Mesothelial cell of epicardium (in vitro differentiated cells): ENCODE measurements at places on chromosomes 1 and 21.

DNA sequence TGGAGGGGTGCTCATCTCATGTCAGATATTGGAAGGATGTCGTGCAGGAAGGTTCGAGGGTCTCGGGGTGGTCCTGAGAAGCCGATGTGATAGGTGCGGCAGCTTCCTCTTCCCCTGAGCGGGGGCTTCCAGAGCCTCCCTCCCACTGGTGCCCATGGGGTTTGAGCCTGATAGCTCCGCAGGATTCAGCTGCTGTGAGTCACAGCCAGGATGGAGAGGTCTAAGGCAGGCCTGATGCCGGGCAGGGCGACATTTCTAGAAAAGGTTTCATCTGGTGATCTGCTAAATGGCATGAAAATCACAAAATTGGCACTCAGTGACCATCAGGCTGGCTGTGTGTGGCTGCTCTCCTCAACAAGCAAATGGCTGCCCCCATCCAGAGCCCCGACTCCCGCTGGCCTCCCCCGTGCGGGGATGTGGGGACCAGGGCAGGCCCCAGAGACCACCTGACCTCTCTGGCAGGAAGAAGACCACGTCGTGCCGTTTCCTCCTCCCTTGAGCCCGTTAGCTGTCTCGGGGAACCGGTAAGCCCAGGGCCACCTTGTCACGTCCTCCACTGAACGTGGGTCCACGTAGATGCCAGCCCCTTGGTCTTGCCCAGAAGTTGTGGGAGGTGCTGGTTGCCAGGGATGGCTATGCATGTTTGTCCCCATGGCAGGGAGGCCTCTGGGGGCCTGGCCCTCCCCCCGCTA lies 66.1 kb downstream of the SKI start:
- peaks cover 25% of the 10 kb centered on the region for H3K4me1 ChIP-seq
- DNase-seq, result no peak
- no peak overlapping the region for H3K4me3 ChIP-seq
- no peaks in the 10 kb centered on the region for H3K27me3 ChIP-seq
- H3K36me3 ChIP-seq, result peaks cover 4% of the 10 kb centered on the region
- peak overlapping the region; percentile 57 for H3K27ac ChIP-seq

GRCh38 chr1:161088587-161089110 lies 709 bp downstream of the NECTIN4 start:
- H3K27me3 ChIP-seq, result no peaks in the 10 kb centered on the region

- peaks cover 4% of the 10 kb centered on the region for H3K4me1 ChIP-seq
- H3K36me3 ChIP-seq, result no peaks in the 10 kb centered on the region
- H3K27ac ChIP-seq, result no peak overlapping the region
- no peak overlapping the region for H3K4me3 ChIP-seq
- peaks cover 47% of the 10 kb centered on the region for H3K27me3 ChIP-seq
Measured at GRCh38 chr1:3919706-3920105, 19.6 kb upstream of the C1orf174 start.

DNA sequence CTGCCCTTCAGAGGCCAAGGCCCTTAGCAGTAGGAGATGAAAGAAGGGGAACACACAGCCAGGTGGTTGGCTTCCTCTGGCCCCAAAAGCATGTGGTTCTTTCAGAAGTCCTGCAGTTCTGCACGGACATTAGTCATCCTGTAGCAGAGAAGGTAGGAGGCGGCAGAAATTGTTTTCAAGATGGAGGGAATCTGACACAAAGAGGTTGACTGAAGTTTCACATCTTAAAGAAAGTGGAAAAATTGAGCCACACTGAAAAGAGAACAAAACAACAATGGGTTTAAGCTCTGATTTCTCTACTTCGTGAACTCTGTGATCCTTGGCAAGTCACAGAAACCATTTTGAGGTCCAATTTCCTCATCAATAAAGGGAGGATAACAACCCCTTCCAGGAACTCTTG lies 125.3 kb upstream of the DNAH14 start:
- H3K27ac ChIP-seq, result no peak overlapping the region
- no peaks in the 10 kb centered on the region for H3K36me3 ChIP-seq
- peaks cover 11% of the 10 kb centered on the region for H3K27me3 ChIP-seq
- H3K4me1 ChIP-seq, result no peaks in the 10 kb centered on the region
- no peak for DNase-seq

DNA sequence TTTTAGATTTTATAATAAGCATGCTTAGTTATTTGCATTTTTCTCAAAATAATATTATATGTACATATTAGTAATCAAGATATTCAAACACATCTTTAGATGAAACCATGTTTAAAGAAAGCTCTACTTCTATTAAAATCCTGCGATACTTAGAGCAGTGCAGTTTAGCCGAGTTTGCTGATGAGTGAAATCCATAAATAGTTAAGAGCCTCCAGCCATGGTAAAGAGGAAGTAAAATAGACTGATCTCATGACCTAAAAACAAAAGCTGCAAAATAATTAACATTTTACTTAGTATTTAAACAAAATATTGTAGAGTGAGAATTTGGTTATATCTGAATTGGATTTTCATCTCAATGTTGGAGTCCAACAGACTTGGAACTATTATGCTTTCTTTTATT lies 147.4 kb upstream of the NRIP1 start:
- no peak overlapping the region for H3K4me3 ChIP-seq
- no peak overlapping the region for H3K27ac ChIP-seq
- H3K27me3 ChIP-seq, result no peaks in the 10 kb centered on the region
- peaks cover 22% of the 10 kb centered on the region for H3K4me1 ChIP-seq
- DNase-seq, result no peak
- no peaks in the 10 kb centered on the region for H3K36me3 ChIP-seq

- H3K27me3 ChIP-seq, result no peaks in the 10 kb centered on the region
- no peak for DNase-seq
- H3K4me3 ChIP-seq, result no peak overlapping the region
- H3K36me3 ChIP-seq, result peaks cover 37% of the 10 kb centered on the region
Measured at GRCh38 chr1:150796374-150796773, 11.7 kb downstream of the CTSK start.

GRCh38 chr21:27885296-27885711 lies 918.4 kb upstream of the ADAMTS5 start:
- H3K27me3 ChIP-seq, result no peaks in the 10 kb centered on the region
- H3K36me3 ChIP-seq, result peaks cover 3% of the 10 kb centered on the region
- no peak overlapping the region for H3K27ac ChIP-seq

DNA sequence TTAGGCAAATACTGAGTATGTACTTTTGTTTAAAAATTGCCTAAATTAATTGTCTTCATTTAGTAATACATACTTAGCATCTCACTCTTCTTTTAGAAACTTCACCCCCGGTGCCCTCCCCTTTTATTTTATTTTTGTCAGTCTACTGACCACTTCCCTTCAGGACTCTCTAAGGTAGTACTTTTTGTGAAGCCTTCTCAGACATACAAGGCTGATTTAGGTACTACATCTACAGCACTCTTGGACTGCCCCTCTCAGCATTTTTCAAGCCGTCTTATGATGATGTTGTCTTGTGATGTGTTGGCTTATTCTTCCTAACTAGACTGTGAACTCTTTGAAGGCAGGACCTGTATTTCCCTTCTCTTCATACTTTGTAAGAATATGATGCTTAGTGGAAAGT lies 24.7 kb downstream of the RPS6KC1 start:
- no peaks in the 10 kb centered on the region for H3K27me3 ChIP-seq
- no peak for DNase-seq
- no peak overlapping the region for H3K4me3 ChIP-seq
- H3K36me3 ChIP-seq, result peaks cover 16% of the 10 kb centered on the region

DNA sequence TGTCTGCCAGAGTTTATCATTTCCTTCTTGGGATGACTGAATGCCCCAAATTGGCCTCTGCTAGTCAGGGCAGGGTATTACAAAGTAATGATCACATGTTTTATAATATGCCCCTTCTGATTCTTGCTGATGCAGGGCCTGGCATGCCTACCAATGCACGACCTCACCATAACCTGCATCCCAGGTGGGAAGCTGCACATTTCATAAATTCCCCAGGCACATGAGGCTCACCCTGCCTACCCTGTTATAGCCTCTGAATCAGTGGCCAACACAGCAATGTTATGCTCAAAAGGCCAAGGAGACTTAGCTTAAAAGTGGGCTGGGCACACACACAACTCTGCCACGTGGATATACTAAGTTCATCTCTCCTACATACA lies 28.0 kb upstream of the XPR1 start:
- DNase-seq, result no peak
- H3K4me3 ChIP-seq, result no peak overlapping the region
- H3K36me3 ChIP-seq, result no peaks in the 10 kb centered on the region
- no peak overlapping the region for H3K27ac ChIP-seq
- peaks cover 12% of the 10 kb centered on the region for H3K27me3 ChIP-seq

- no peak for DNase-seq
- H3K36me3 ChIP-seq, result peaks cover 7% of the 10 kb centered on the region
- no peak overlapping the region for H3K4me3 ChIP-seq
- H3K27me3 ChIP-seq, result peaks cover 18% of the 10 kb centered on the region
Measured at GRCh38 chr1:245128381-245129101, 26.2 kb upstream of the KIF26B start.

- H3K36me3 ChIP-seq, result peaks cover 12% of the 10 kb centered on the region
- H3K27ac ChIP-seq, result no peak overlapping the region
- no peaks in the 10 kb centered on the region for H3K27me3 ChIP-seq
- no peak overlapping the region for H3K4me3 ChIP-seq
- peaks cover 19% of the 10 kb centered on the region for H3K4me1 ChIP-seq
- no peak for DNase-seq
Measured at GRCh38 chr1:201639391-201639790, 100.5 kb downstream of the NAV1 start.

DNA sequence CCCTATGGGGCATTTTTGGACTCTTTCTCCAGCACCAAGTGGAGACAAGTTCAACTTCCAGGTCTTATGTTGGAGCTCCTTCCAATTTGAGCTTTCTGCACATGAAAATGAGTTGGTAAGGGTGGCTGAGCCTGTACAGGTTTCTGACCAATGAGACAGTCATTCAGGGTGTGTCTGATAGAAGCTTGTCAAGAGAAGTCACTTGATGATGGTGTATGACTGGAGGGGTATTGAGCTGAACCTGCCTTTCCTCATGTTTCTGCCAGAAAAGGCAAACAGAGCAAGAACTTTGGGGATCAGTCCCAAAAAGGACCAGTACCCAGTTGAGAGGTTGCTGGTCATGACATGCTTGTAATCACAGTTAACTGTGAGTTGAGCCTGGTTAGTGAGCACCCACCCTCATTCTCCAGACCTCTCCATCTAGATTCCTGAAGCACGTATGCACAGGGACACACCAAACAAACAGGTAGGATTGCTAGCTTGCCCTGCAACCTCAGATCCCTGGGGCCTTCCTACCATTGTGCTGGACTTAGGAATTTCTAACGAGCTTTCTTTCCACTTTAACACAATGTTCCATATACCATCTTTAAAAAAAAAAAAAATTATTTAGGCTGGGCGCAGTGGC lies 26.6 kb downstream of the FAM89A start:
- H3K4me3 ChIP-seq, result no peak overlapping the region
- peaks cover 5% of the 10 kb centered on the region for H3K36me3 ChIP-seq
- H3K4me1 ChIP-seq, result no peaks in the 10 kb centered on the region

GRCh38 chr21:15221799-15222386 lies 157.1 kb upstream of the NRIP1 start:
- peak overlapping the region; percentile 4 for H3K27ac ChIP-seq
- H3K27me3 ChIP-seq, result no peaks in the 10 kb centered on the region
- DNase-seq, result no peak
- H3K36me3 ChIP-seq, result no peaks in the 10 kb centered on the region

DNA sequence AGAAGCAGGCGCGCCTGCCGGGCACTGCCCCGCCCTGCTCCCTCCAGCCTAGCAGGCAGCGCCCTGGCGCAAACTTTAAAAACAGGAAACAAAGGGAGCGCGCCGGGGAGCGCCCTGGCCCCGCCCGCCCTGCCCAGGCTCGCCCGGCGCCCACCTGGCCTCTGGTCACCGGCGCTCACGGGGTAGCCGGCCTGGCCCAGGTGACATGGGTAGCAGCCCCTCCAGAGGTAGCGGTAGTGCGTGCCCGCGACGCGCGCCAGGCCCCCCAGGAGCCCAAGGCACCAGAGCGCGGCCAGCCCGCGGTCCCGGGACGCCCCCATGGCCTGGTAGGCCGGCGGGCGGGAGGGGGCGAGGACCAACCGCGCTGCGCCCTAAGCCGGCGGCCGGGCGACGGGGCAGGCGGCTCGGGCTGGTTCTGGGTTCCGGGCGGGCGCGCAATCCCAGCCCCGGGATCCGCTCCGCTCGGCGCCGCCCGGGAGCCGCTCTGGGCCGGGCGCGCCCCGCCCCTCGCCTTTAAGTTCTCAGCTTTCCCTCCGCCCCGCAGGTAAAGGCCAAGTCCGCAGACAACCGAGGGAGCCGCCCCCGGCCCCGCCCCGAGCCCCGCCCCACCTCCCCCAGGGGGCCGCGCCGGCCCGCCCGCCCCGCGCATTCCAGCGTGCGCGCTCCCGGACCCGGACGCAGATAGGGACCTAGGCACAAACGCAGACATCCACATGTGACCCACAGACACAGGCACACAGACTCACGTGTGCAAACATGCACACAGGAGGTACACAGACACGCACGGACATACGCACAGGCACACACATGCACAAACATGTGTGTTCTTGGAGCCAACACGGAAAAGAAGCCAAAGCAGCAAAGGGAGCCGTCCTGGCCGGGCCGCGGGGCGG lies 76.7 kb downstream of the ARHGEF16 start:
- H3K36me3 ChIP-seq, result no peaks in the 10 kb centered on the region
- DNase-seq, result peak; percentile 74

- H3K27ac ChIP-seq, result no peak overlapping the region
- no peak for DNase-seq
- no peak overlapping the region for H3K4me3 ChIP-seq
- H3K27me3 ChIP-seq, result peaks cover 2% of the 10 kb centered on the region
Measured at GRCh38 chr1:230064283-230064682, 2.8 kb upstream of the GALNT2 start.

GRCh38 chr1:44524655-44525500 lies 119.8 kb downstream of the RNF220 start:
- H3K36me3 ChIP-seq, result no peaks in the 10 kb centered on the region
- no peak overlapping the region for H3K27ac ChIP-seq
- DNase-seq, result no peak
- H3K4me1 ChIP-seq, result no peaks in the 10 kb centered on the region

GRCh38 chr1:91282695-91283420 lies 121.8 kb downstream of the HFM1 start:
- H3K36me3 ChIP-seq, result no peaks in the 10 kb centered on the region
- peak; percentile 28 for DNase-seq
- no peak overlapping the region for H3K4me3 ChIP-seq
- no peak overlapping the region for H3K27ac ChIP-seq

DNA sequence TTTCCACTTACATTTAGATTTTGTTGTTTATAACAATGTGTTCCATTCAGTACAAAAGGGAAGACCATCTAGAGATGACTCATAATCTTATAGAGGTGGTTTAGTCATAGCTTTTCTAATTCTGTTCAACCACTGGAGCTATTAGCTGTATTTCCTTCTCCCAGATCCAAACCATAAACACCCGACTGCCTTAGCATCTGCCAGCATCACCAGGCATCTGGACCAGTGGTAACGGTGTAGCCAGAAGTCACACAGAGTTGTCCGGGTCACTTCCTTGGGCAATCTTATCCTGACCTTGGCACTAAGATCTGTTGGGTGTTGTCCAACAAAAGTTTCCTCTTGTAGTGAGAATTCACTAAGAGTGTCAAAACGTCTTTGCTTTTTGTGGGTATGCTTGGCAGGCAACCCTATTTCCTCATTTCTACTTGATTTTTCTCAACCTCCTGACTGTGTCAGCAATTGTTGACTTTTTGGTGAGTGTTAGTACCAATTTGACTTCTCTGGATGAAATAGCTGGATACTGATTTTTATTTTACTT lies 372.1 kb upstream of the B3GALT2 start:
- no peaks in the 10 kb centered on the region for H3K36me3 ChIP-seq
- peaks cover 20% of the 10 kb centered on the region for H3K4me1 ChIP-seq
- no peak for DNase-seq
- no peaks in the 10 kb centered on the region for H3K27me3 ChIP-seq
- H3K4me3 ChIP-seq, result no peak overlapping the region
